ENCODE measurements at places on chromosomes 5 and 9. TPM values are rescaled to one million over a fixed set of nuclear protein-coding genes. Genes with fewer than 3 reads are reported as not detected.

- no peak for DNase-seq
These were observed 324.9 kb downstream of the ZNF608 start for GRCh38 chr5:124421584-124421983.

DNA sequence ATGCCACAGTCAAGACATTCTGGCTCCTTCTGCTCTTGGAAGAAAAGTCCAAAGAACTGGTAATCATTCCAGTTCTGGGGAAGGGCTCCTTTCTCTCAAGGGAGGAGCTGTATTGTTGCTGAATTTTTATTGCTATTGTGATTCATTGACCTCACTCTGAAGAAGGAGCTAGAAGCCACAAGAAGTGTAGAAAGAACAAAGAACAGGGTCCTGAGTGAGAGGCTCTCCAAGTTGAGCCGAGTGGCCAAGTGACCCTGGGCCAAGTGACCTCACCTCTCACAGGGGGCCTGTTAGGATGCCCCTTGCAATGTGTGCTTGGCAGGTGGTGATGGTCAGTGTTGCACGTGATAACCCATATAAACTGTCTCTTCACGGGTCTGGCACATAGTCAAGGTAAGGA, 173.3 kb downstream of the FGF18 start:
- DNase-seq = no peak

GRCh38 chr9:89153232-89154017, 25.2 kb downstream of the SHC3 start:
- no peak for DNase-seq

- DNase-seq = no peak
These were observed 312.8 kb downstream of the NDUFS4 start for GRCh38 chr5:53873235-53873634.

DNA sequence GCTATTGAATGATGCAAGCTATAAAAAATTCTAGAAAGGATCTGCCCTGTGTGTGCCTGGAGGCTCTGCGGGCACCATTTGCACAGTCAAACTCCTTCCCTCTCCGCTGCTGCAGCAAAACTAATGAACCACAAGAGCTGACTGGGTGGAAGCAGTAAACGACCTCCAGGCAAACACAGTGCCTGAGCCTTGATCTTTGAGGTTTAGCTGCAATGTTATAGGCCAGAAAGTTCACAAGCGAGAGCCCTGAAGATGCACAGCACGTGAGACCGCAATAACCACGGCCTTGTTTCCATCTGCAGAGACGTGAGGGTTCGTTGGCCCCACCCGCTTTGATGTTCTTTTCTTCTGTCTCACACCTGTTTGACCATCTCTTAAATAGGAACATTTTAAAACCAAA, 69.2 kb upstream of the S1PR3 start:
- no peak for DNase-seq

GRCh38 chr5:122656160-122656559, 118.7 kb upstream of the SNX2 start:
- DNase-seq = no peak

DNA sequence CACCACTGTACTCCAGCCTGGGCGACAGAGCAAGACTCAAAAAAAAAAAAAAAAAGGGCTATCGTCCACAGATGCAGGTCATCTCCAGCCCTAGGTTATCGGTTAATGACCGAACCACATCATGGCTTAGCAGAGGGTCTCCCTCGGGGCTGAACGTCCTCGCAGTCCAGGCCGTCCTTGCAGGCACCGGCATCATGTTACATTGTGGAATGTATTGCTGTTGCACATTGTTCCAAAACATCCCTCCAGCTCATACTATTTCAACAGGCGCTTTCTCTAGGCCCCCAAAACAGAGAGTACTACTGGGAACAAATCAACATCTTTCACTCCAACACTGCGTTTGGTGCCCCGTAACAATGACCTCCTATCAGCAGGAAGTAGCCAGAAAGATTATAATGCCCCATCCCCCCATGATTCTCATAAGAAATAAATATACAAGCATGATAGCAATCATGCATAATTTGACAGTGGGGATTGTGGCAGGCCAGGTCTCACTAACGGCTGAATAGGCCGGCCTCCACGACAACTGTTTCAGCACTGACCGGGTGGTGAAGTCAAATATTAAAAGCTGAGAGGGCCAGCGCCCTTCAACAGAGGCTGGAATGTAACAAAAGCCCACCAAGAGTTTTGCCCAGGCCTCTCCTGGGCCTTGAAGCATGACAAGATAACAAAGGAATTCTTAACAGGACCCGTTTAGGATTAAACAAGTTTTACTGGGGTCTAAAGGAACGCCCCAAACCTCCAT, 1.1 kb upstream of the LCN9 start:
- DNase-seq = no peak

DNA sequence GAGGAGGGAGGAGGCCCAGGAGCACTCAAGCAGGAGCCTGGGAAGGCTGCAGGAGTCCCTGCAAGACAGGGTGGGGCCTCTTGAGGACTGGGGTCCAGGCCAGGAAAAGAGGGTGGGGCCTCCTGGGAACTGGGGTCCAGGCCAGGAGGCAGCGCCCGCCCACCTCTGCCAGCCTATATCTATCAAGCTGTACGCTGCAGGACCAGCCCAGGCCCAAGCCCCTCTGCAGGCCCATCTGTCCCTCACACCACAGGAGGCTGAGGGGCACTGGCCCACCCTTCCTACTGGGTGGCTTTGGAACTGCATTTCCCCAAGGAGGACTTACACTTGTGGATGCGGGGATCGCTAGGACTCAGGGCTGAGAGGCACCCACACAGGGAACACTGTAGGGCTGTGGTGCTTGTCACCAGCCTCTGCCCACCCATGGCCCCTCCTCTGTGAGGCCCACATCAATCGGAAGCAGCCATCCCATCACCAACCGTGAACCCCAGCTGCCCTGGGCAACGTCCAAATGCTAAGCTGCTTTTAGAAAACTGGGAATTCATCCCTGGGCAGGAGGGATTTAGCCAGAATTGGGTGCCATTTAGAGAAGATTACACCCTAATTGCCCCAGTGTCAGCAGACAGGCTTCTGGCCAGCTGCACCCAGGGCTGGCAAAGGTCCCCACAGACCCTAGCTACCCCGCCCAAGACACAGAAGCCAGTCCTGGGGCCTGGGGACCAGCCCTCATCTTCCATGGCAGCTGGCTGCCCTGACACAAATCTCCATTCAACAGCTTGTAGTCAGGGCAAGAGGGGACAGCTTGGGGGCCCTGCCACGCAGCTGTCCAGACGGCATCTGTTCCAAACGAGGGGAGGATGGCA, 15.3 kb downstream of the BICD2 start:
- no peak for DNase-seq

DNA sequence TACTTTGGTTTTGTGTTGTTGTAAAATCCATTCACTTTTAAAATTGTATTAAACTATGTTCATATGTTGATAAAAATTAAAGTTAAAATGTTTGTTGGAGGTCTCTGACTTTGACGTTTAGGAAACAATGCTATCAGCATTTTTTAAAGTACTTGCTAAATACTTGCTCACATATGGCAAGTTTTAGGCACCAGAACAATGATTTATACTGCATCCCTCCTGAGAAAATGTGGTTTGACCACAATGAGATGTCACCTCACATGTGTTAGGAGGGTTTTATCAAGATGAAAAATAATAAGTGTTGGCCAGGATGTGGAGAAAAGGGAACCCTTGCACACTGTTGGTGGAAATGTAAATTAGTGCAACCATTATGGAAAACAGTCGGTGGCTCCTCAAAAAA, 180.8 kb downstream of the HSD17B3 start:
- DNase-seq = no peak

GRCh38 chr5:31995006-31995405, 179.1 kb downstream of the GOLPH3 start:
- no peak for DNase-seq

DNA sequence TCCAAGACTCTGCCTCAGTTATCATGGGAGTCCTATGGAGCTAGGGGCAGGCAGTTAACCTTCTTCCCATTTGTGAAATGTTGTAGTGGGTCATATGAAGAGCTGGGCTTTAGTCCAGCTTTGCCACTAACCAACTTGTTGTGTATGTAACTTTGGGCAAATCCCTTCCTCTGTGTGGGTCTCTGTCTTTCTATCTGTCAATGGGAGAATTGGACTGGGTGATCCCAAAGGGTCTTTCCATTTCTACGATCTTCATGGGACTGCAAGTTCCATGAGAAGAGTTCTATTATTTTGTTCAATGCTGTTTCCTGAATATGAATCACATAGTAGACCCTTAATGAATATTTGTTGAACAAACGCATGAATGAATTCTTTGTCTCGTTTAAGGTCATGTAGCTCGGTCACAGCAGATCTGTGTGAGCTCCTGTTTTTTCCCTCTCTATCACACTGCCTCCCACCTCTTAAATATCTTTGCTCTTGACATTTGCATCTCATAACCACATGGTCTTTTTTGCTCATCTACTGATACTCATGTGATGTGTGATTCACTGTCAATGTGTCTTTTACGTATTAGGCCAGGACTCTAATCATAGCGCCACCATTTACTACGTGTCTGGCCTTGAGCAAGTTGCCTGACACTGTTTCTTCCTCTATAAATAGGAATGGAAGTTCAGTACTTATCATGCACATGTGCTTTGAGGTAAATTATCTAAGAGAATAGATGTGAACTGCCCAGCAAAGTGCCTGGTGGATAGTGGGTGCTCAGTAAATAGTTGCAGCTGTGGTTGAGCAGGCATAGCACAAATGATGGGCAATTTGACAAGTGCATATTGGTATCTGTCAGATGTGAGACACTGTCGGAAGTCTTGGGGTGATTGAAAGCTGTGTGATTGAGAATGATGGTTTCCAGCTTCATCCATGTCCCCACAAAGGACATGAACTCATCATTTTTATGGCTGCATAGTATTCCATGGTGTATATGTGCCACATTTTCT, 37.4 kb downstream of the PTTG1 start:
- DNase-seq = no peak

DNA sequence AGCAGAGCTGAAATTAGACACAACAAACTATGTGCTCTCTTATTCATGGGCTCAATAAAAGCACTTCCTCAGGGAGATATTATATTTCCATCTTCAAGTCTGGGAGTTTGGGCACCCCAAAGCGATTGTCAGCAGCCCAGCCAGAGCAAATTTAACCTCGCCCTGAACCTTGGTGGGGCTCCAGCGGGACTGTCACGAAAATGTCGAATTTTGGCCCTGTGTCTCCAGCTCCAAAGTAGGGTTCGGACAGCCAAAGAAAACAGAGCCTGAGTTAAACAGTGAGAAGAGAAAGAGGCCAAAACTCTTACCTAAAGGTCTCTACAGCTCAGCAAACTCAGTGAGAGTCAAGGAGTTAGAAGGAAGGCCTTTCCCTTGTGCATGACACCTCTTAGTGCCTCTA, 432.9 kb downstream of the SPATA31D1 start:
- DNase-seq = no peak

DNA sequence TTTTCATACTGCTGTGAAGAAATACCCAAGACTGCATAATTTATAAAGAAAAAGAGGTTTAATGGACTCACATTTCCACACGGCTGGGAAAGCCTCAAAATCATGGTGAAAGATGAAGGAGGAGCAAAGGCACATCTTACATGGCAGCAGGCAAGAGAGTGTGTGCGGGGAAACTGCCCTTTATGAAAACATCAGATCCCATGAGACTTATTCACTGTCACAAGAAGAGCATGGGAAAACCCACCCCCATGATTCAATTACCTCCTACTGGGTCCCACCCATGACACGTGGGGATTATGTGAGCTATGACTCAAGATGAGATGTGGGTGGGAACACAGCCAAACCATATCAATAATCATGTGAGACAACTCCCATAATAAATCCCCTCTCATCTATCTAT, 8.7 kb downstream of the TTC39B start:
- DNase-seq = no peak

DNA sequence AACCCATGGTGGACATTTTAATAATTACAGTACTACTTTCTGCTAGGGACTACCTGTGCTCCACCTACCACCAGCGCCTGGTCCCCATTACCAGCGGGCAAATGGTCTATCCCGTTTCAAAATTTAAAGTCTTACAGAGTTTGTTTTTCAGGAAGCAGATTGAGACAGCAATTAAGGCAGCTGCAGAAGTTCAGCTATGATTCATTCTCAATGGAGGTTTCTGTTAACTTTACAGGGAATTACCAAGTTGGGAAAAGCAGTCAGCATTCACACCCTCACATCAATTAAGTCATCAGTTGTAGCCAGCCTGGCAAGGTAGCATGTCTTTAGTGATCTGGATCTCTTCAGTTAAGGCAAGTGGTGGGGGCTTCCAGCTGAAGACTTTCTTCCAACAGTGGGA, 410.6 kb upstream of the DAB2 start:
- DNase-seq = no peak

GRCh38 chr5:111138096-111138495, 45.9 kb downstream of the WDR36 start:
- DNase-seq = no peak

GRCh38 chr9:3887221-3887653, 361.4 kb upstream of the RFX3 start:
- DNase-seq = no peak

DNA sequence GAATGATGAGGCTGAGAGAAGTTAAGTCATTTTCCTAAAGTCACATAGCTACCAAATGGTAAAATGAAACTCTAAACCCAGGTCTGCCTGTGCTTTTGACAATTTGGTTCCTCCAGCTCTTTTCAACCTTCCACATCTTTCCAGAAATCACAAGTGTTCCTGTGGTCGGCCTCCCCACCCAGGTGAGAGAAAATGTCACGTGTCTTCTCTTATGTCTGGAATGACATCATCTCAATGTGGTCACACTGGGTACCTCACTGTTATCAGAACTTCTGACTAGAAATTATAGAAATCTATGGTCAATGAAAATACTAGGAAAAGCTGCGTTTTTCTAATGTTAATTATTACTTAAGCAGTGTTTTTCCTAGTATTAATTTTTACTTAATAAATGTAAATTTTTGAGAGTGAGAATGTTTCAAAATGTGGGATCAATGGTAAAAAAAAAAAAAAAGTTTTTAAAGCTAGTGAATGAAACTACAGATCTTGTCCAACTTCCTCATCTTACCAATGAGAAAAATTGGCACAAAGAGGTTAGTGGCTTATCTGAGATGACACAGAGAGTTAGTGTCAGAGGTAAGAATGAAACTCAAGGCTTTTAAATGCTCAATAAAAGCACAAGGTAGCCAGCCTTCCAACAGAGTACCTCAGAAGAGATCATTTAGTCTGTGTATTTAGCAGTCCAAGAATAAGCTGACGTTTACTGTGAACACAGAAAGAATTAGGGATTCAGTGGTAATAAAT, 228.7 kb upstream of the NR4A3 start:
- no peak for DNase-seq

Gene TRMT10B
- polyA plus RNA-seq = 13.2 TPM

Gene LCN12
- polyA plus RNA-seq = 29.8 TPM

Gene SPINK4
- not detected for polyA plus RNA-seq

Gene WHRN
- polyA plus RNA-seq = 6.9 TPM

Gene GARIN3
- not detected for polyA plus RNA-seq

Gene RAB3C
- polyA plus RNA-seq = 2.0 TPM

Gene ZBTB34
- 21.1 TPM for polyA plus RNA-seq

Gene SLC6A3
- polyA plus RNA-seq = 0.14 TPM

Gene BTNL3
- polyA plus RNA-seq = not detected

Gene GIN1
- polyA plus RNA-seq = 13.8 TPM

Gene SHROOM1
- polyA plus RNA-seq = 23.1 TPM

Gene BAAT
- 0.13 TPM for polyA plus RNA-seq

Gene ECM2
- polyA plus RNA-seq = 12.6 TPM

Gene TTLL11
- polyA plus RNA-seq = 8.6 TPM
